Stimulated activated CD4-positive, alpha-beta T cell treated with anti-CD3 and anti-CD28 coated beads, Interleukin-15, amount 100 ng/mL, for 1 hour (primary cell): ENCODE measurements at places on chromosomes 6 and 20.
A peak's percentile ranks its signal among the peaks of the same experiment; 100 is the strongest.

DNA sequence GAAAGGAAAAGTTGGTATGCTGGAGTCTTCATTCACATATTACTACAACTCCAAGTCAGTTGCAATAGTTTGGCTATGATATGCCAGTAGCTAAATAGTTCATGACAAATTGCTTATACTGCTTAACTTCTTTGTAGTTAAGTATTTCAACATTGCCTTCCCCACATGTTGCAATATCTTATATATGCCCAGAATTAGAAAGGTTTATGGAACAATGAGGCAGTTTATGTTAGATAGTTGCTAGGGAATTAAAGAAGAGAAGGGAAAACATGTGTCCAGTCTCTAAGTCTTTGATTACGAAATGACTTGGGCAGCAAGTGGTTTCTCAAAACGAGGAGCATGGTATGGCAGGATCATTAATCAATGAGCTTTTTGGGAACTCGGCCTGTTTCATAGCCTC lies 145.8 kb downstream of the PLCB4 start:
- no peak for DNase-seq

DNA sequence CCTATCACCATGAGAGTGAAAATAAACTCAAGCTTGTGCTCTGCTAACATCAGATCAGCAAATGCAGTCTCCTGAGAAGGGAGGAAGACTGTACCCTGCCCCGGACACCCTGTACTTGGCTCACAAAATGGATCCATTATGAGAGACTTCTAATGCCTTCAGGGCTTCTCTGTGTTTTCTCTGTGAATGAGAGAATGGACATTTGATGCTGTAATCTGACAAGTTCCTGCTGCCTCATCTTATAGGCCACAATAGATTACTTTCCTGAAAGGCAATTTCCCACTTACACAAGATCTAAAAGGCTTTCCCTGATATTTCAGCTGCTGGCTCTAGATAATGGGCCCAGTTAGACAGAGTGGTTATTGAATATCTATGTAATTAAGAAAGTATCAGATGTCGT lies 117.2 kb downstream of the OTOR start:
- no peak for DNase-seq

- no peak for DNase-seq
Observed at GRCh38 chr20:47703748-47704147, 81.5 kb downstream of the SULF2 start.

GRCh38 chr6:168095716-168096250 lies 16.8 kb upstream of the FRMD1 start:
- DNase-seq: no peak

DNA sequence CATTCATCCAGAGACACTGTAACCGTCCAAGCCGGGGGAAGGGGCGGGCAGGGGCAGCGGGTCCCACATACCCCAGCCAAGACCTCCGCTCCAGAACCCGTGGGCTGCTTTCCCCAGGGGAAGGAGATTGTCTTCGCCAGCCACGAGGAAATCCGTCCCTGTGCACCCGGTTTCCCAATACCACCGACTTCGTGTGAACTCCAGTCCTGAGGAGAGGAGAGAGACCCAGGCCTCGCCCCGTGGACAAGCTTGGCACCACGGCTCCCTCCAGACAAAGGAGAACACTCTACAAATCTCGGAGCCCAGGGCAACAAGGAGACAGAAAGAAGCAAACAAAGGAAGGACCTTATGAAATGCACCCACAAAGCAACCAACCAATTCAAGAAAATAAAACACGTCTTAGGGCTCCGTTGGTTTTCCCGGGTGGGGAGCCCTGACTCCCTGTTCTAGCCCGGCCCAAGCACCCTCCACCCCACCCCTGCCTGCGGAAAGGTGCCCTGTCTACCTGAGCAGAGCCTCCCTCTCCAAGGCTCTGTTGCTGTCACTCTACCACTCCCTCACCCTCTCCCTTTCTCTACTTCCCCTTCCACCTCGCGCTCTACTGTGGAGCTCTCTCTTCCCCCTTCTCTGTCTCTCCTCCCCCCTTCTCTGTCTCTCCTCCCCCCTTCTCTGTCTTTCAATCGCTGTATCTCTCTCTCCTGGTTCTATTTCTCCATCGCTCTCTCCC lies 1382.8 kb upstream of the DEFB115 start:
- no peak for DNase-seq

GRCh38 chr20:10673176-10673841 lies 490 bp downstream of the JAG1 start:
- no peak for DNase-seq

DNA sequence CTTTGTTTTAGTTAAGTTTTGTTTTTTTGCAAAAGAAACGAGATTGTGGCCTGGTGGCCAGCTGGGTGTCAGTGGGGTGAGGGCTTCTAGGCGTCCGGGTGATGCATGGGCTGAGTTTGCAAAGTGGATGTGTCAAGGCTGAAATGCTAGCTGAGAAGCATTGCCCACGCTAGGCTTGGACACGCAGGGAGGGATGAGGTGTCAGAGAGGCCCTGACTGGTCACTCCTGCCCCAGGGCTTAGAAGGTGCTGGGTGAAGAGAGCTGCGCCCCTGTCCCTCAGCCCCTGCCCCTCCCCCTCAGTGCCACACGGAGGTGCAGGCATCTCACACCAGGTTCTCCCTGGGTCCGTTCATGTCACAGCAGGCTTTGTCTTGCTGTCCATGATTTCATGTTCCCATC lies 8.1 kb downstream of the OSBPL2 start:
- DNase-seq: no peak

DNA sequence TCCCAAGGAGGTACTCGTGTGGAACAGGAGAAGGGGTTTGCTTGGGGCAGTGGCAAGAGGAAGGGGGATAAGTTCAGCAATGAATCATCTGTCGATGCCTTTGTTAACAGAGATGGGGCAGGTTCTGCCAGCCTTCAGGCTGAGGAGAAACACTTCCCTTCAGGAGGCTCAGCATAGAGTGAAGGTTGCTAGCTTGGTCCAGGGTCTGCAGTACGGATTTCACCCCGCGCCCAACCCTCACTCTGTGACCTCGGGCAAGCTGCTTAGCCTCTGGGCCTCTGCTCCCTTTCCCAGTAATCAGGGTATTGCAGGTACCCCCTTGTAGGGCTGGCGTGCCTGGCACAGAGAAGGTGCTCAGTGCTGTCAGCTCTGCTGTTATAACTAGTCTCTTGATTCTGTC lies 7.5 kb downstream of the CAPN11 start:
- no peak for DNase-seq

GRCh38 chr20:56630086-56630493 lies 984 bp downstream of the TFAP2C start:
- no peak for DNase-seq

GRCh38 chr6:151009576-151009975 lies 144.1 kb downstream of the MTHFD1L start:
- no peak for DNase-seq

GRCh38 chr6:149331043-149331807 lies 13.7 kb downstream of the TAB2 start:
- no peak for DNase-seq

- DNase-seq: no peak
Observed at GRCh38 chr20:43583133-43583864, 7.4 kb upstream of the IFT52 start.

DNA sequence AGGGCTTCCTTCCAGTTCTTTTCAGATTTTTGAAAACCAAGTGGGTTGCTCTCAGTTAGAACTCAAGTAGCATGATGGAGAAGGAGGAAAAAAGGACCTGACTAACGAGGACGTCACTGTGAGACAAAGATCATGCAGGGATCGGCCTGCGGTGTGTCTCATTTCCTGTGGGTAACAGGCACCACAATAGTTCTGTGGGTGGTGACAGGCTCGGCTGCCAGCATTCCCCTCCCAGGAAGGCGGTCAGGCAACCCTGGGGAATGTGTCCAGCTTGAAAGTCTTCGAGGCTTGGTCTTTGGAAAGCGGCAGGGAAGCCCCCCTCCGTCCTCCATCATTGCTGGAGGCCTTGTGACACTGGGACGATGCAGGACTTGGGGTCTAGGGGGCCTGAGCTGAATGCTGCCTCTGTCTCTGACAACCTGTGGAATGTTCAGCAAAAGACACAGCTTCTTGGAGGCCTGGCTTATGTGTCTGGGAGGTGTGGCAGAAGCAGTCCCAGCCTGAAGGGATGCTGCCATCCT lies 121.0 kb downstream of the BCAS1 start:
- DNase-seq: peak; percentile 41

DNA sequence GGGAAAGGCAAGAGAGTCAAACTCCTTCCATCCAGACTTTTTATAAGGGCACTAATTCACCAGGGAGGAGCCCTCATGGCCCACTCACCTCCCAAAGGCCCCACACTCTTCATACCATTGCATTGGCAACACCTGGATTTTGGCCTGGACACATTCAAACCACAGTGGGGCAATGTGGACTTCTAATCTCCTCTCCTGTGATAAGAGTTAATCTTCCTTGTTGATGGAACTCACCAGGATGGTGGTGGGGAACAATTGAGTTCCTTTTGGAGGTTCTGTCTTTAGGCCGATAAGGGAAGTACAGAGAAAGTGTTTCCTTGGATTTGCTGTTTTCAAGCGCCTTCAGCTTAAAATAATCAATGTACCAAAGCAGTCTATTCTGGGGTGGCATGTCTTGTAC lies 268.7 kb downstream of the CD83 start:
- no peak for DNase-seq

- no peak for DNase-seq
Observed at GRCh38 chr6:141667580-141668309, 465.0 kb upstream of the GJE1 start.

GRCh38 chr6:111996144-111996865 lies 57.6 kb upstream of the CCN6 start:
- DNase-seq: no peak

GRCh38 chr6:44779130-44779826 lies 391.8 kb downstream of the CDC5L start:
- DNase-seq: no peak

- no peak for DNase-seq
Observed at GRCh38 chr6:94487371-94487770, 1068.0 kb upstream of the EPHA7 start.

DNA sequence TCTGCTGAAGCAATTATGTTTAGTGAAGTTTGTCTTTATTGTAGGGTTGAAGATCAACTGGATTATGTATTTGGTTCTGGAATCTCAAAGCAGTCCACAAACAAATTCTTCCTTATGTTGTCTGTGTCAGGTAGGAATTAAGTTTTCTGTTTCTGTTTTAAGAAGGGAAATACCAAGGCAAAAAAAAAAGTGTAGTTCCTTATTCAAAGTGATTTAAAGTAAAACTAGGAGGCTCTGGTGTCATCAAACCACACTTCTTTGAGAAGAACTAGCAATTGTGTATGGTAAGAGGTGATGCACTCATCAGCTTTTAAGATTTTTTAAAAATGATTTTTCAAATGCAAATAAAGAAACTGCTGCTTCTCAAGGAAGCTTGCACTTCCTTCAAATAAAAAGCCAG lies 1.9 kb downstream of the FAM135A start:
- DNase-seq: no peak

DNA sequence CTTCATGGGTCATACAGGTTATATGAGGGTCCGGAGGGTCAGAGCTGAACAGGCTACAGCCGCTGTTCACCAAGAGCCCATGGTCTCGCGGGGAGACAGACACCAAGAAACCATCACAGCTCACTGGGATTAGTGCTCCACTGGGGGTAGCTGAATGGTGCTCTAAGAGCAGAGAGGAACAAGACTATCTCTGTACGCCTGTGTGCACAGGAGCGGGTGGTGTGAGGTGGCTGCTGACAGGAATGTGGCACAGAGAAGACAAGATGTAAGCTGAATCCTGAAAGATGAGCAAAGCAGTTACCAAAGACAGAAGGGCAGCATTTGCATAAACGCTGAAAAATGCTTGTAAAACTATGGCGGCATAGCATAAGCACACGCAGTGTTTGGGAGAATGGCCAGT lies 139.1 kb downstream of the GMPR start:
- no peak for DNase-seq

DNA sequence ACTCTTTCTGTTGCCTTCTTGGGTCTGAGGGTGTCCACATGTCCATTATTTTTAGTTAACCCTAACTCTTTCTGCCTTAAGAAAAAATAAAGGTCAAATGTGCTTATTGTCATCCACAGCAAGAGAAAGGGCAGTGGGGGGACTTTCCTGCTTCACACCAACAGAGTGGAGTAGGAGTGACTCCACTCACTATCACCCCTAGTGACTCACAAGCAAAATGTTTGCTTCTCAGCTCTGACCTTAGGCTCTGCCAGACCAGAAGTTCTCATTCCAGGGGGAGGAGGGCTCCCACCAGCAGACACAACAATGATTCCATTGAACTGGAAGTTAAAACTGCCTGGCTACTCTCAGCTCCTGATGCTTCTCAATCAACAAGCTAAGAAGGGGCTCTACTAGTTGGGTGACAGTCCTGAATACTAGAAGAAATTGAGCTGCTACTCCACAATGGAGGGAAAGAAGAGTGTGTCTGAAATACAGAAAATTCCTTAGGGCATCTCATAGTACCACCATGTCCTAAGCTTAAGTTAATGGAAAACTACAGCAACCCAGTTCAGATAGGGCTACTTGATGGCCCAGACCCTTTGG lies 83.9 kb upstream of the AFDN start:
- DNase-seq: no peak

- no peak for DNase-seq
Observed at GRCh38 chr6:155108070-155108820, 113.1 kb downstream of the TIAM2 start.

DNA sequence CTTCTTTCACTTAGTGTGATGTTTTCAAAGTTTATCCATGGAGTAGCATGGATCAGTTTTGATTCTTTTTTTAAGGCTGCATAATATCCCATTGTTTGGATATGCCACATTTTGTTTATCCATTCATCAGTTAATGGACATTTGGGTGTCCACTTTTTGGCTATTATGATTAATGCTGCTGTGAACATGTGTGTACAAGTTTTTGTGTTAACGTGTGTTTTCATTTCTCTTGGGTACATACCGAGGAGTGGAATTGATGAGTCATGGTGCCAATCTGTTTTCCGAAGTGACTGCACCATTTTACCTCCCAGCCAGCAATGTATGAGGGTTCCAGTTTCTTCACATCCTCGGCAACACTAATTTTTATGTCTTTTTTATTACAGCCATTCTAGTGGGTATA lies 78.4 kb upstream of the CCDC28A start:
- no peak for DNase-seq

GRCh38 chr6:163392533-163392932 lies 22.0 kb upstream of the QKI start:
- DNase-seq: no peak

DNA sequence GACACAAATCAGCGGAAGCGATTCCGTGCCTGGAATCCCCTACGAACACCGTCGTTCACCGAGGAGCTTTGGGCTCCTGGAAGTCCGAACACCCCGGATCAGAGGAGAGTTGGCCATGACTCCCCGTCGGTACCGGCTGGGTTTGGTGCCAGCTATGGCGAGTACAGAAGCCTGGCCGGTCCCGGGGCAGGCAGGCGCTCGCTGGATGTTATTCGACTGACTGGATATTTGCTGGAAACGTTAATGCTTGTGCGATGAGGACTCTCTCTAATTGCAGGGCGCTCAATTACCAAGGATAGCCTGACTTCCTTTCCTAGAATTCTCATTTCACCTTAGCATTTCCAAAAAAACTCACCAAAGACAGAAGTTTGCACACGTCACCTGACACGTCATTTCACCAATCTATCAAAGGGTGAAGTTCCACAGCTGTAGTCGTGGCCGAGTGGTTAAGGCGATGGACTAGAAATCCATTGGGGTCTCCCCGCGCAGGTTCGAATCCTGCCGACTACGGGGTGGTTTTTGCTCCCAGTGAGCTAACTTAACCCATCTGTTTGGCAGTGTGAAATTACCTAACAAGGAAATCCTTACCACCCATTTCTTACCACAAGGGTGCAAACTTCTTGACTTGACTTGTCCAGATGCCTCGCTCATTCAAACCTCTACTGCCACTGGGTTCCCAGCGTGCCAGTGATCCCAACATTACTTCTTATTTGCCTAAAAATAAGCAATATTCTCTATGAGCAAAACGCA lies 22.7 kb upstream of the ZNF184 start:
- DNase-seq: peak; percentile 49
